Fibroblast of skin of right biceps (primary cell): ENCODE measurements at places on chromosomes 3 and 15.

- DNase-seq: no peak
Observed at GRCh38 chr3:14306142-14306541, 96.3 kb upstream of the SLC6A6 start.

DNA sequence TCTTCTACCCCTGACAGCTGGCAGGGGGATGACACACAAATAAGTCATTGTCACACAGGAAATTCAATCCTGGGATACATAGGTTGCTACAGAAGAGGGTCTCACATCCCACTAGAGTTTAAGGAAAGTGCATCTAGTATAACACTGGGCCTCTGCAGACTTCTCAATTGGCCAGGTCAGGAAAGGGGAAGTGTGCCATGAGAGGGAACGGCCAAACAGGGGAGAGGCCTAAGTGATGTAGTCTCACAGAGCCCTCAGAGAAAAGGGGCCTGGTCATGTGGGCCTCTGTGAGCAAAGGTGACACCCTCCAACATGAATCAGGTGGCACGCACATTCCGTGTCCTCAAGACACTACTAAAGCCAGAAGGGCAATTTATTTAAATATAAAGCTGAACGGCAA lies 11.2 kb downstream of the ZXDC start:
- DNase-seq: no peak

GRCh38 chr3:107643038-107643883 lies 120.5 kb downstream of the BBX start:
- no peak for DNase-seq

DNA sequence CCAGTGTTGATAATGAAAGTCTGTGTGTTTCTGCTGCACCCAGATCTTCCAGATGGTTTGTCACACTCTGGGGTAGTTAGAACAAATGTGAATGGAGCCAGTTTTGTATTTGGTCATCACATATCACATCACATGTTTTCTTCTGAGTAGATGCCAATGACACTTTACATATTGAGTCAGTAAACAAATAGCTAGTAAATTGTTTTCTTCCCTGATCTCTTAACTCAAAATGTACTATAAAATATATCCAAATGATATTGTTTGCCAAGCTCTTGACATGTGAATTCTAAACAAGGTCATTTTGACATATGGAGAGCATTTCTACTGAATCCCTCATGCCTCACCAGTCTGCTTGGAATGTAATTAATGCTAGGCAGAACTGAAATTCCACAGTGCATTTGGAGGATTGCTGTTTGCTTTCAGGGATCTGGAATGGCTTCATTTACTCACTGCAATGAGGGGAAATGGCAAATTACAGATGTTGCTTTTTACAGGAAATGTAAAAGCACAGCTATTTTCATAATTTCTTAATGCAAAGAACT lies 45.0 kb downstream of the PDHB start:
- peak; percentile 88 for DNase-seq

GRCh38 chr3:170044271-170044670 lies 6.5 kb downstream of the GPR160 start:
- no peak for DNase-seq

- peak; percentile 23 for DNase-seq
Observed at GRCh38 chr15:68829068-68829467, 8.4 kb upstream of the ANP32A start.

GRCh38 chr3:141859651-141860050 lies 16.8 kb upstream of the ATP1B3 start:
- no peak for DNase-seq

- no peak for DNase-seq
Observed at GRCh38 chr3:127093312-127093711, 99.6 kb upstream of the PRR23E start.

GRCh38 chr3:81735334-81735733 lies 26.1 kb downstream of the GBE1 start:
- no peak for DNase-seq

DNA sequence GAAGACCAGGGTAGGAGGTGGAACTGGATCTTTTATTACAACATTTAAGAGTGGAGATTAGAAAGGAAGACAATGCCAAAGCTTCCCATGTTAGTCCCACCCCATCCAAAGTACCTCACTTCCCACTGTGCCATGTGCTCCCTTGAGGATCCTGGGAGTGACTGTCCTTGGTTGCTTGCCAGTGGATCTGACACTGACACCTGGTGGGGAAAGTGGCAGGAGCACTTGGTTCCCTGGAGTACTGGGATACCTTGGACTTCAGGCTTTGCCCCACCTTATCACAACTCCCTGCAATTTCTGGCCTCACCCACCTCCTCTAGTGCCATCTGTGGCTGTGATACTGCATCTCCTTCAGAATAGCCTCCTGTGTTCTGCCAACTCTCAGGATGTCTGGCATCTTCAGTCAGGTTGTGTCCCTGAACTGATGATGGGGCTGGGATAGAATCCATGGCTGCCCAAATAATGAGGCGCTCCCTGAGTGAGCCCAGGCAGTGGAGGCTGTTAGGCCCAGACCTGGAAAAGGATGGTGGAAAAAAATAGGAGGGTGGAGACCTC lies 1.3 kb downstream of the ELL3 start:
- peak; percentile 66 for DNase-seq

DNA sequence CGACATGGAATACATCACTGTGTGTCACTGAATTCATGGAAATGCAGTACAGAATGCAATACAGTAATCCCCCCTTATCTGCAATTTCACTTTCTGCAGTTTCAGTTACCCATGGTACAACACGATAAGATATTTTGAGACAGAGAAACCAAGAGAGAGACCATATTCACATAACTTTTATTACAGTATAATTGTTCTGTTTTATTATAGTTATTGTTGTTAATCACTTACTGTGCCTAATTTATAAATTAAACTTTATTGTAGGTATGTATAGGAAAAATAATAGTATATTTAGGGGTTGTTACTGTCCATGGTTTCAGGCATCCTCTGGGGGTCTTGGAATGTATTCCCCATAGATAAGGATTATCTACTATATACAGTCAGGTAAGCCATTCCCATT lies 61.8 kb downstream of the MBNL1 start:
- no peak for DNase-seq

GRCh38 chr3:133588035-133588434 lies 14.5 kb downstream of the CDV3 start:
- DNase-seq: no peak
